ENCODE measurements at places on chromosomes 5 and 9.

GRCh38 chr5:115469904-115470516, 74.6 kb downstream of the FEM1C start:
- no peak for DNase-seq

DNA sequence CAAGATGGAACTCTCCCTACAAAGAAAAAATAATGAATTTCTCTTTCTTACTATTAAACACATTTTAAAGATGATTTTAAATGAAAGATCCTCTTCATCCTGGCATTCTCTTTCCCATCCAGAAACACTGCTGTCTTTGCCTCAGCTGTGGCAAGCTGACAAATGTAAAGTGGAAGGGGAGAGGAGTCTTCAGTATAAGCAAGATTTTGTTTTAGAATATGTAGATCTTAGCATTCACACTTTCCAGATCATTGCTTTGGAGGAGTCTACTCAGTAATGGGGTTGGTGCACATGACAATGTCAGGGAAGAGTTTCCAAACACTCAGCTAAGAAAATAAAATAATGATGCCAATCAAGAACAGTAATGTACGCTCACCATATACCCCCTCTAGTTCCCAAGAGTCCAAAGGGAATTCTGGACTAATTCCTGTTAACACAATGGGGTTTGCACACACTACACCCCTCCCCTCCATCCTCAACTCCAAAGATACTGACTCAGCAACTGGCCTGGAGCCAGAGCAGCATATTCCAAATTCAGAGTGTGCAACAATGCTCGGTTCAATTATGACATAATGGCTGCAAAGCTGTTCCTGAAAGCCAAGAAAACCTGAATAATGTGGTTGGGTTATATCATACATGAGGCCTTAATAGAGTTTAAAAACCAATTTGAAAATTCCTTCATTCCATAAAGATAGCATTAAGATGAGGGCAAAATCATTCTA, 4.6 kb downstream of the C5orf63 start:
- no peak for DNase-seq

GRCh38 chr9:129811967-129812363, 9.0 kb downstream of the TOR1B start:
- DNase-seq = no peak

DNA sequence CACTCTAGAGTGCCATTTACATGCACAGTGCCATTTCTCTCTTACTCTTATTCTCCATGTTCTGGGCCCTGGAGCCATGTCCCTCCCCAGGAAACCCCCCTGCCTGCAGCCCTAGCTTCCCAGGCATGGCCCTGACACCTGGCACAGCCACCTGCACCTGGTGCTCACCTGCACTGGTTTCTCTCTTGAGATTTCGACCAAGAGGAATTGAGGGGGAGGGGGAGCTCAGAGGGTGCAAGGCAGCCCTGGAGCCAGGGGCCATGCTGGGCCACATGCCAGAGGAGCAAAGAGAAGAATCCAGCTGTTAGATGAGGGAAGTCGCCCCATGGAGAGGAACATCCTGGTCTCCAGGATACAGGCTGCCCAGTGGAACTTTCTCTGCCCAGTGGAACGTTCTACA, 65.0 kb upstream of the RAPGEF1 start:
- no peak for DNase-seq

DNA sequence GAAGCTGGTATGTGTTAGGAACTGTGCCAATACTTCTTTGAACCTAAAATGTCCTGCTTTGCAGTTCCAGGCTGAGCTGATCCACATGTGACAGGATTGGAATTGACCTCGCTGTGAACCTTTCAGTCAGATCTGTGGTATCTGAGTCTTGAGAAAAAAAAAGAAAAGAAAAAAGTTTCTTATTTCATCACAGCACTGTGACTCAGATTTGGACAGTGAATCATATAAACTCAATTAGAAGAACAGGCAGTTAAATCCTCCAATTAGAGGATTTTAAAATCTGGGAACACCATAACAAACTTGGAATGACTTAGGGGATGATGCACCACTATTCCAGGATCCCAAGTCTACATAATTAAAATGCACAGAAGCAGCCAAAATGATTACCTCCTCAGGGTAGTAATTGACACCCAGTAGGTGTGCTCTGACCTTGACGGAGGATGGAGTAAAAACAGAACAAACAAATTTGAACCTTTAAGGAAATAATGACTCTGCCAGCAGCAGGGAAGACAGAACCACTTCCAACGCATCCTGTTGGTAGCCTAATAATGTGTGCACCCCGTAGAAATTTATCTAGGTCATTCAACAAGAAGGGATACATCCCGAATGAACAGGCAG, 57.8 kb upstream of the RAI14 start:
- no peak for DNase-seq

DNA sequence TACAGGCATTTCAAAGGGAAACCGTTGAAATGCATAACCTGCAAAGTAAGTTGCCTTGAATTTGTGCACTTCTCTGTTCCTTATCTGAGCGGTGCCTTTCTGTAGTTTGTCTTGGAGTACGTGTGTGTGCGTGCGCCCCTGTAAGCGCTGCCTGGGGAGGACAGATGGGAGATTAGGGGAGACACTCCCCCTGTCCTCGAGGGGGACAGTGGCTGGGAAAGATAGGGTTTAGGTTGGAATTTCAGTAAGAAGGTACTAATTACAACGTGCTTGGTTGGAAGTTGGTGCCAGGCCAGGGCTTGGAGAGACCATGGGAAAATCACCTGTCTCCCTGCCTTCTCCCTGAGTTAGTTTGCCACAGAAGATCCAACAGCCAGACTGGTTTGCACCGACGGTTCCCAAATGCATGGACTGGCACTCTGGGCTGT, 73.2 kb downstream of the PIK3R1 start:
- DNase-seq = no peak

DNA sequence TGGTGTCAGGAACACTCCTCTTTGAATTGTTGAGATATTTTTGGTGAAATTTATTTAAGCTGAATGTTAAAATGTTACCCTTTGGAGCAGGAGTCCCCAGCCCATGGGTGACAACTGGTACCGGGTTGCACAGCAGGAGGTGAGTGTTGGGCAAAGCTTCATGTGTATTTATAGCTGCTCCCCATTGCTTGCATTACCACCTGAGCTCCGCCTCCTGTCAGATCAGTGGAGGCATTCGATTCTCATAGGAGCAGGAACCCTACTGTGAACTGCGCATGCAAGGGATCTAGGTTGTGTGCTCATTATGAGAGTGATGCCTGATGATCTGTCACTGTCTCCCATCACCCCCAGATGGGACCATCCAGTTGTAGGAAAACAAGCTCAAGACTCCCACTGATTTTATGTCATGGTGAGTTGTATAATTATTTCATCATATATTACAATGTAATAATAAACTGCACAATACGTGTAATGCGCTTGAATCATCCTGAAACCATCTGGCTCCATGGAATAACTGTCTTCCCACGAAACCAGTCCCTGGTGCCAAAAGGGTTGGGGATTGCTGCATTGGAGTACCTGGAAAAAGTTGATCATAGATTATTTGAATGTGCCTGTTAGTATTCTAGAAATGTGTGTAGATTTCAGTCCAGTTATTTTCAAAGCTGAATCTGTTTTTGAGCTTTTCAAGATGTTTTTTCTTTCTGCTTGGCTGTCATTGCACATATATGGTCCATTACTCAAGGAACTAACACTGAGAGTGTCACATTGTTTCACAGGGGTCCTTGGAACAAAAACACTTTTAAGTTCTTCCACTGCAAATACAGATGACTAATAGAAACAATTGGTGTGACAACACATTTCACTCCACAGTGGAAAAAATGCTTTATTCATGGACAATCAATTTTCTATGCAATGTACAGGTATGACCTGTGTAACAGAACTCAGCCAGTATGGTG, 104.6 kb upstream of the TNFAIP8 start:
- DNase-seq = no peak

DNA sequence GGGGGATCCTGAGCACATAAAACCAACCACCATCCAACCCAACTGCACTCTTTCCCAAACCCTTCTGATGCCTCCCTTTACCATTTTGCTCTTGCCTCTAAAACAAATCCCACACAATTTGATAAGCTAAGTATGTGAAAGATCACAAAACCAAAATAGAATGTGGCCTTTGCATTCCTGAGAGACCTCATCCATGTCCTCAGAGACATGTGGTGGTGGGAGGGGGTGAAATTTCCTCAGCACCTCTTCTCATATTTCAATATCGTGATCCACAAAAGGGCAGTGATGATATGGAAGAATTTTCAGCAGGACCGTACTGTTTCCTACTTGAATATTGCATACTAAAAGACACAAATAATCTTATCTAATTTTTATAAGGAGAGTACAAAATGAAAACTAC, 423.3 kb downstream of the TLE1 start:
- no peak for DNase-seq

- DNase-seq = no peak
Observed at GRCh38 chr9:113886466-113886865, 10.4 kb downstream of the ZNF618 start.

DNA sequence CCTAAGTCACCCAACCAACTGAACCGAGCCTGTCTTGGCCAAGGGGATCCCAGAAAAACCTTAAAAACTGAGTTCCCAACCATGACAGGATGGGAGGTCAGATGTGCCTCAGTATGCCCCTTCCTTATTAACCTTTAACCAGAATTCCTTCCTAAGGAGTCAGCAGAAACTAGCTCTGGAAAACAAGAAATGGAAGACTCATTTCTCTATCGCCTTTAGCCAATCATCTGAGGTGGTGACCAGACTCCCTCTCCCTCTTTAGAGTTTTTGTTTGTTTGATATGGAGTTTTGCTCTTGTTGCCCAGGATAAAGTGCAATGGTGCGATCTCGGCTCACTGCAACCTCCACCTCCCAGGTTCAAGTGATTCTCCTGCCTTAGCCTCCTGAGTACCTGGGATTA, 37.5 kb downstream of the SLC28A3 start:
- no peak for DNase-seq

- DNase-seq = no peak
Observed at GRCh38 chr5:159489779-159490178, 159.5 kb upstream of the IL12B start.

GRCh38 chr9:119697996-119698395, 328.8 kb upstream of the BRINP1 start:
- no peak for DNase-seq

- no peak for DNase-seq
Observed at GRCh38 chr9:6922124-6922676, 164.4 kb downstream of the KDM4C start.

DNA sequence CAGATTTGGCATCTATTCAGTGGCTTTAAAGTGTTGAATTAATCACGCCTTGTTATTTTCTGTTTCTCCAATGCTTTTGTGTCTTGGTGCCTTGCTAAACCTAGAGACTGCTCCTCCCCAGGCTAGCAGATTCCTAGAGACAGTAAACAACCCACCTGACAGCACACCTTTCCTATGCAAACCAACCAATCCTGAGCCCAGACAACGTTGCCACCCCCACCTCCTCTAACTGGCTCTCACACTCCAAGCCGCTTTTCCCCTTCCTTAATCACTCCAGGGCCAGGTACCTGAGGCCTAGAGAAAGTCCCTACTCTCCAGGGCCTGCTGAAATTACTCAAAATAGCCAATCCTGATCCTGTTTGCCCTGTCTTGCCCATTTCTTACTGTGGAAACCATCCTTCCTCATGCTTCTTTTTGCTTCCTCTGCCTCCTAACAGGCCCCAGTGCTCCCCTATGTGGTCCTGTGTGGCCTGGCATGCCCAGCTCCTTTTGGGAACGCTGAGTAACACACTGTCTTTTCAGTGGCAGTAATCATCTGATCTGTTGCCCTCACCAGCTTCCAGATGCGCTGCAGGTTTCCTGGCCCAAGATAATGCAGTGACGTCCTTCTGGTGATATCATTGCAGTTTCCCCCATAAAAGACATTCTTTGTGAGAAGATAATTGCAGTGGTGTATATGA, 53.4 kb downstream of the GAS1 start:
- DNase-seq = no peak

- DNase-seq = no peak
Observed at GRCh38 chr9:524008-524407, 309.3 kb downstream of the DOCK8 start.

DNA sequence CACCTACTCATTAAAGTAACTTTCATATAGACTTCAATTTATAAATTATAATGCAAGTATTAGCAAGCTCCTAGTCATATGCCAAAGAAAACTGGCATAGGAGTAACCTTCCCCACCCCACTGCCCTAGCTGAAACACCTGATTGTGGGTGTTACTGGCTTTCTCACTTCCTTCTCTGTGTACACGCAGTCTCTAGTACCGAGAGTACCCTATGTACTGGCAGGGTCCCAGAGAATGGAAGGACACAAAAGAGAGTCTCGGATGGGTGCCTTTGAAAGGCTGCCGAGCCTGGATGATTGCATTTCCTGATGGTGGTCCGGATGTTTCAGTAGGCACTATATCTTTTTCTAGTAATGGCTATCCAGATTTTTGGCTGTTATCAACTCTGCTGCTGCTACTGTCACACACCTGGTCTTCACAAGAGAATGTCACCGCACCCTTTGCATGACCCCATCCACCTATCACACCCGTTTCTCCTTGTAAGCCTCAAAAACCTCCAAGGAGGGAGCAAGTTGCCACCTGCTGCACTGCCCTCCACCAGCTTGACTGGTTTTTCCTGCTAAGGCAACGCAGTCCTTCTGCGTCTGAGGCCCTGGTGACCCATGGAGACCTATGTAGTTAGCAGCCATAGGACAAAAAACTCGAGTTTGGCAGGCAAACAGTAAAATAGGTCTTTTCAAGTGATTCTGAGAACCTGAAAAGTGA, 53.8 kb upstream of the CLINT1 start:
- no peak for DNase-seq

DNA sequence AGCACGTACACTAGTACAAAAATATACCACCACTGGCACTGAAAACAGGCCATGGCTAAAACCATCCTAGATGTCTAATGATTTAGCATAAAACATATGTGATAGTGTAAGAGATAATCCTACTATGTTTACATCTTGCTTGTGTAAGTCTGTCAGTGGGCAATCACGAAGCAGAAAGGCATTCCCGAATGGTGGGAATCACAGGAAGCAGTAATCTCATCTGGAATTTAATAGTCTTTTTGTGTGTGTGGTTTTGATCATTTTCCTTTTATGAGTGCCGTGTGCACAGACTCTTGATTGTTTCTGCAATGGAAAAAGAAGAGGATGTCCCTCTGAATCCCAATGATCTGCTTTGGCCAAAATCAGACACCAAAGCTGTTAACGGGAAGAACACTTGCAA, 200.5 kb downstream of the EBF1 start:
- DNase-seq = no peak

DNA sequence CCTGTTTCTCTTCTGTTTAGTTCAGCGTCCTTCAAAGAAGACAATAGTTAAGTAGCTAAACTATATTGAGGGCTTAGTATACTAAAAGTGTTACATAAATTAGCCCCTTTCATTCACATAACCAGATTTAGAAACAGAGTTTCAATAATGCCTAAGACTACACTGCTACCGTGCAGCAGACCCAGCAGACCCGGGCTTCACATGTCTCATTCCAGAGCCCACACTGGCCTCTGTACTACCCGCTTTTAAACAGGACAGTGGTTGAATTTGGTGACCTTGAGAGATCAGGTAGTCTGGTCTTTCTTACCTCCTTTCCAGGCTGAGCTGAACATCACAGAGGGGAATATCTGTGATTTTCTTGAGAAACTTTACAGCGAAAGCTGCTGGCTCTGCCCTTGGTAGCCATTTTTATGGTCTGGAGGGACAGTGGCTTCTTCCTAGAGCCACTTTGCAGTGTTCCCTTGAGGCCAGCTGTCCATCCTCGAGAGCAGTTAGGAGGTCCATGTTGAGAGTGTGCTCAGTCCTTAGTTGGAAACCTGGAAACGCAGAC, 56.5 kb downstream of the SLC22A5 start:
- DNase-seq = no peak
